ENCODE measurements at places on chromosomes 3 and 15.

- no peak for DNase-seq
Measured at GRCh38 chr15:69697916-69698315, 245.3 kb downstream of the RPLP1 start.

DNA sequence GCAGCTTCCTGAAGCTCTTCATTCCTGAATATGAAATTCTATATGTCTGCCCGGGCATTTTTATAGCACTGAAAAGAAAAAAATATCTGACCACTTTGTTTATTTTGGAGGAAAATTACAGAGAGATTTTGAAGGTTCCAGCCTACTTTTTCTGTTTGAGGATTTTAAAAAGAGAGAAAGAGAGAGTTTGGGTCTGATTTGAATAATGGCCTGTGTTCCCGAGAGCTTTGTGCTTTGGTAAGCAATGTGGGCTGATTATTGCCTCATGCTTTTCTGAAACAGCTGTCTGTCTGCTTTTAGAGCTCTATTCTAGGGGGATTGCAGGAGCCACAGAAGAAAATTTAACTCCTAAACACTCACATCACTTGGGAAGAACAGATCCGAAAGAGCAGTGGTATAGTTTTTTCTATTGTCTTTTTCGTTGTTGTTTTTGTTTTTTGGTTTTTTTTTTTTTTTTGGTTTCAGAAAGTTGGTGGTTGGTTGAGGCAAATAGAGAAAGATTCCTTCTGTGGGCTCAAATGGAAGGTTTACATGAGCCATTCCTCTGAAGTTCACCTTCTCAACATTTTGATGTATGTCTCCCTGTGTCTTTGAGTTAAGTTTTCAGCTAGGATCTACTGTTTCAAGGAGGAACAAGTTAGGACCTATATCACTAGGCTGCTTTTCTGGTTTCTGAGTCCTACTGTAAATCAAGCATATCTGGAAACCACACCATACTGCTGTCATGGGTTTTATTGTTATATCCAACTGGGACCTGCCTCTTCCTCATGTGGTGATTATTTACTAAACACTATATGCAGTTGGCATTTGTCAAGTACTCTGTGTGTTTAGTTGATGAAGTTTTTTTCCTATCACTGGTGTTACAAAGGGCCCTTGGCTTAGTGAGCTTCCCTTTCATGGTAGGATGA lies 178.9 kb downstream of the KCNMB2 start:
- no peak for DNase-seq

GRCh38 chr15:95175914-95176658 lies 944.7 kb downstream of the MCTP2 start:
- no peak for DNase-seq

GRCh38 chr15:65370885-65371284 lies 6.9 kb downstream of the IGDCC3 start:
- no peak for DNase-seq

DNA sequence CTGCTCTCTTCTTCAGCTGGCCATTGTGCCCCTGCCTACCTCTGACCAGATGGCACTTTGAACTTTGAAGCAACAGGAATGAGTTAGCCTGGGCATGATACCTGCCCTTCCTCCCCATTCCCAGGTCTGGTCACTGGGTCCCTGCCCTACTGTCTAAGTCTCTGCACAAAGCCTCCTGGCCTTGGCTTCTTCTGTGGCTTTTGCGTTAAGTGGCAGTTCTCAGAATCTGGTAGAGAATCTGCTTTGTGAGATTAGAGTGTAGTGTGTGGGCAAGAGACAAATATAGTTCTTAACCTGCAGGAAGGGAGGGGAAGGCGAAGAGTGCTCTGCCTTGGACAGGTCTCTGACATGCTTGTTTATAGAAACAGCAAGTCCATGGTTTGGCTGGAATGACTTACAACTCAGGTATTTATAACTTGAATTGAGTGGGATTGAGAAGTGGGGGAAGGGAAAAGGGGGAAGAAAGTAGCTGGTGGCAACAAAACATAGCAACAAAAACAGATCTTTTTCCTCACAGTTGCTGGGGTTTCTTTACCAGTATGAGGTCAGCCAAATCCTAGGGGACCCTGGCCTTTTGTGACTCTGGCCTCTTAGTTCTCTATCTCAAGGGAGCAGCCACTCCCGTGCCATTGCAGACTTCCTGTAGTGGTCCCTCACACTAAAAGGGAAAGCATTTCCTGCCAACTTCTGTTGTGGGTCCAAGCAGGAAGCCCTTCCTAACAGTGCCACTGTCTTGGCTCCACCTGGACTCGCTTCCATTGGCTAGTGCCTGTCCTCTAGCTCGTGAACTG lies 16.7 kb downstream of the MAPKBP1 start:
- no peak for DNase-seq

DNA sequence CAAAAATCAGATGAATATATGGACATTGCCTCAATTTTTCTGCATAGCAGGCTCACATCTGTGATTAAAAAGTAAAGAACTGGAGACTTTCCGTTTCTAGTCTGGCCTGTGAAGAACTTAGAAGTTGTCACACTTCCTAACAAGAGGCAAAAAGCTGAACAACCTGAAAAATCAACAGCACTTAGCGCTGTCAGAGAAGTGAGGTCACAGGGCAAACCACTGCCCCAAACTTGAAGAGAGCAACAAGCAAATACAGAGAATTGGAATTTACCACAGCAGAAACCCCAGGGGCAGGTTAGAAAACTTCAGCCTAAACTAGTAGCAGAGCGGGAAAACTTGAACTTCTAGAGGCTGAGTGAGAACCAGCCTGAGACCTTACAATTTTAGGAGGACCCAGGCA lies 38.9 kb downstream of the CCDC54 start:
- DNase-seq: no peak

DNA sequence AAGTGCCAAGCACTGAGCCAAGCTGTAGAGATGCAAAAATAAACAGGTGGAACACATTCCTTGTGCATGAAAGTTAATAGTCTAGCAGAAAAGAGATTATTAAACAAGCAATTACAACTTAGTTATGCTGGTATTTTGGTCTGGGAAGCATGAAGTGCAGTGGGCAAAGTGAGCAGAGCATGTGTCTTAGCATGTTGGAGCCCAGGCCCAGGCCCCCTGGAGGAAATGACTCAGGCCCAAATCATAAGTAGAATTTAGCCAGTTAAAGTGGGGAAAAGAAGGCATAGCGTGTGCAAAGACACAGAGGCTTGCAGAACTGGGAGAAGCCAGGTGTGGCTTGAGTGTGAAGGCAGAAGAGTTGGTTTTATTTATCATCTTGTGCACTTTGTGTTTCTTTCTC lies 163.8 kb upstream of the ATP11B start:
- no peak for DNase-seq

DNA sequence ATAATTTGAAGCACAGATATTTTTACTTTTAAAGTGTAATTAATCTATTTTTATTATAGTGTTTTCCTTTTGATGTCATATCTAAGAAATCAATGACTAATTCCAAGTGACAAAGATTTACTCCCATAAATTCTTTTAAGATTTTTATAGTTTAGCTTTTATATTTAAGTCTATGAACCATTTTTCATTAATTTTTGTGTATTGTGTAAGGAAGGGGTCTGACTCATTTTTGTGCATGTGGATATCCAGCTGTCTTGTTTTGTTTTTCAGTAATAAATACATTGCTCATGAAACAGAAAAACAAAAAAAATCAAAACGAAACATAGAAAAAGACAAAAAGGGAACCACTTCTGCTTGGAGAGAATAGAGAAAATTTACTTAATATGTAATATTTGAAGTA lies 145.1 kb downstream of the EPHA6 start:
- DNase-seq: no peak

GRCh38 chr3:193231201-193231600 lies 9.8 kb upstream of the PLAAT1 start:
- DNase-seq: no peak

DNA sequence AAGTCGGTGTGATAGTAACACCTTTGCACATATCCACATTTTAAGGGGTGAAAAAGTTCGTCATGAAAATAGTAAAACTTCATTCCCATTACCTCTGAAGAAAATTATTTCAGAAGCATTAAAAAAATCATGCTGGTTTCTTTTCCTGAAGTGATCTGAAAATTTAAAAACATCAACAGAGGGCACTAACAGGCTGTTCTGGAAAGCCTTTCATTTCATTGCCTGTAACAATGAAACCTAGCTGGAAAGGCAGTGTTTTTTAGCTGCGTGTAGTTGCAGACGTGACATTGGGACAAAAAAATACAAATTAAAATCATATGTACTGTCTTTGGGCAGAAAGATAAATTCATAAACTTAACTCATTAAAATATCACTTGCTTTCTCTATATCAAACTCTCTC lies 993.8 kb downstream of the GBE1 start:
- DNase-seq: no peak

- DNase-seq: no peak
Measured at GRCh38 chr3:20622304-20622703, 436.3 kb upstream of the SGO1 start.

GRCh38 chr3:126932188-126932931 lies 50.6 kb upstream of the PLXNA1 start:
- DNase-seq: no peak

- no peak for DNase-seq
Measured at GRCh38 chr3:138933981-138934691, 12.8 kb downstream of the FOXL2 start.

- no peak for DNase-seq
Measured at GRCh38 chr3:149388531-149389417, 11.3 kb upstream of the TM4SF1 start.

GRCh38 chr3:186461141-186461540 lies 83.0 kb downstream of the CRYGS start:
- no peak for DNase-seq

GRCh38 chr3:47405820-47406761 lies 25.3 kb downstream of the PTPN23 start:
- DNase-seq: no peak

- DNase-seq: no peak
Measured at GRCh38 chr15:31831596-31831995, 198.7 kb upstream of the CHRNA7 start.

DNA sequence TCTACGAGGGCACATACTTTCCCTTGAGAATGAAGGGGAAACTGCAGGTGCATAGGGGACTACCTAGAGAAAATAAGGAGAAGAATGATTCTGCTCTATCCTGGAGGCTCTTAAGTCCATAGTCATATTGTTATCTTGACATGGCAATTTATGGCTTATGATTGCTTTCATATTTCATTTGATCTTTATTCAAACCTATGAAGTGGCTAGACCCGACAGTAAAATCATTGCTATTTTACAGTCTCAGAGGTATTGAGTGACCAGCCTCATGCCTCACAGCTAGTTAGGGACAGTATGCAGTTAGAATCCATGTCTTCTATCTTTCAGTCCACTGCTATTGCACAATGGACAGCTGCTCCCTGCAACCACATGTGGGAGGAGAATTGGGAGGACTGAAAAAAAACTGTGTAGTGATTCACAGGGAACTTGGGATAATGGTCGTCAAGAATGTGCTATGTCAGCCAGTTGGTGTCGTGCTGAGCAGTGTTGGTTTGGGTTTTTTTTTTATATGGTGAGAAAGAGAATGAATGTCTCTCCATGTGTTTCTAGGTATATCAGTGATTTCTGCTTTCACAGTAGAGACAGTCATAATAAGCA lies 63.2 kb upstream of the SPPL2A start:
- no peak for DNase-seq

- no peak for DNase-seq
Measured at GRCh38 chr15:35630532-35630931, 84.6 kb upstream of the DPH6 start.

Data from activated T-cell treated with anti-CD3 and anti-CD28 coated beads for 48 hours (primary cell).